WTC11 (cell line): ENCODE measurements at places on chromosomes 1 and 21. TPM values are rescaled to one million over a fixed set of nuclear protein-coding genes. Genes with fewer than 3 reads are reported as not detected.

Gene ADGRB2
- total RNA-seq, result 29.6 to 39.3 TPM (median 30.1 TPM) in 3 replicates

Gene NECTIN4
- 0.46 to 1.7 TPM (median 0.48 TPM) in 3 replicates for total RNA-seq

Gene OR2L3
- not detected in 3 replicates for total RNA-seq

Gene CD1E
- not detected in 3 replicates for total RNA-seq

Gene OR14K1
- not detected in 3 replicates for total RNA-seq

Gene CDK18
- 62.1 to 71.9 TPM (median 64.7 TPM) in 3 replicates for total RNA-seq

Gene SYF2
- 30.1 to 35.7 TPM (median 35.3 TPM) in 3 replicates for total RNA-seq

Gene KANK4
- total RNA-seq, result 0.23 to 0.55 TPM (median 0.35 TPM) in 3 replicates

Gene HTR6
- 0.71 to 1.2 TPM (median 0.90 TPM) in 3 replicates for total RNA-seq

Gene CC2D1B
- total RNA-seq, result 12.8 to 22.6 TPM (median 14.9 TPM) in 3 replicates

Gene TFF3
- 2.9 to 4.2 TPM (median 3.5 TPM) in 3 replicates for total RNA-seq

Gene HSD3B1
- total RNA-seq, result not detected in 3 replicates

Gene RHOU
- 5.8 to 6.0 TPM (median 5.8 TPM) in 3 replicates for total RNA-seq

Gene ZC3H12A
- total RNA-seq, result 8.4 to 10.9 TPM (median 9.6 TPM) in 3 replicates

Gene PALMD
- total RNA-seq, result 0.07 to 0.09 TPM in 2 of 3 replicates, not detected in the other

Gene WNT2B
- 1.0 to 1.2 TPM (median 1.0 TPM) in 3 replicates for total RNA-seq

Gene GPR137B
- total RNA-seq, result 6.3 to 8.8 TPM (median 7.1 TPM) in 3 replicates
